ENCODE measurements at places on chromosomes 3 and 15. TPM values are rescaled to one million over a fixed set of nuclear protein-coding genes. Genes with fewer than 3 reads are reported as not detected.

ISLR2 gene
- total RNA-seq: 4.4 TPM

HAPLN3 gene
- total RNA-seq: 11.0 TPM

GP5 gene
- total RNA-seq: 0.24 TPM

TMEM212 gene
- total RNA-seq: not detected

CATSPER2 gene
- 0.65 TPM for total RNA-seq

CMTM7 gene
- total RNA-seq: 15.0 TPM

SYNPR gene
- not detected for total RNA-seq

SH3GL3 gene
- total RNA-seq: 0.78 TPM

MUC20 gene
- 0.52 TPM for total RNA-seq

SNRPA1 gene
- 38.3 TPM for total RNA-seq

XCR1 gene
- not detected for total RNA-seq

ALDH1A3 gene
- 22.7 TPM for total RNA-seq

EIF2A gene
- total RNA-seq: 186 TPM

DNAH1 gene
- total RNA-seq: 0.96 TPM

LZTFL1 gene
- total RNA-seq: 15.4 TPM

CFAP91 gene
- total RNA-seq: 1.4 TPM

DCBLD2 gene
- total RNA-seq: 148 TPM

TGM5 gene
- total RNA-seq: not detected

TRH gene
- total RNA-seq: not detected

UMPS gene
- total RNA-seq: 10.1 TPM

PLD1 gene
- total RNA-seq: 12.9 TPM

LIPC gene
- total RNA-seq: not detected

SERINC4 gene
- not detected for total RNA-seq

SEMA3B gene
- 3.1 TPM for total RNA-seq

MESP1 gene
- 0.56 TPM for total RNA-seq

GALK2 gene
- 51.7 TPM for total RNA-seq

CSPG5 gene
- 0.08 TPM for total RNA-seq

SNAP23 gene
- 70.7 TPM for total RNA-seq

All from epithelial cell of alveolus of lung (primary cell).